ENCODE measurements at places on chromosomes 2 and 18. TPM values are rescaled to one million over a fixed set of nuclear protein-coding genes. Genes with fewer than 3 reads are reported as not detected.

The PXDN gene
- total RNA-seq: 13.3 TPM

The OSBPL6 gene
- 1.8 TPM for total RNA-seq

- DNase-seq: no peak
Observed at GRCh38 chr18:23277399-23277798, 142.1 kb downstream of the CABLES1 start.

DNA sequence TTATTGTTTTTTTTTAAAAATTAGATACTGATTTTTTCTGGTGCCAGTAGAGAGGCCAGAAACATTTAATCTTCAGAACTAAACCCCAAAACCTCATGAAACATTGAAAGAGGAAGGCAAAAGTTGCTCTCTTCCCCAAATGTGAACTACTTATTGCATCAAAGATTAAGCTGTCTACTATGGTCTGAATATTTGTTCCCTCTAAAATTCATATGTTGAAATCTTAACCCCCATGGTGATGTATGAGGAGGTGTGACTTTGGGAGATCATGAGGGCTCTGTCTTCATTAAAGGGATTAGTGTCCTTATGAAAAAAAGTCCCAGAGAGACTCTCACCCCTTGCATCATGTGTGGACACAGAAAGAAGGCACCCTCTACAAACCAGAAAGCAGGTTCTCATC, 28.2 kb upstream of the SLC8A1 start:
- no peak for DNase-seq

GRCh38 chr18:66222174-66222573, 381.7 kb downstream of the CDH19 start:
- no peak for DNase-seq

Measured in left colon (tissue), 2 donors.